Immature natural killer cell (primary cell): ENCODE measurements at places on chromosomes 5 and 9. TPM values are rescaled to one million over a fixed set of nuclear protein-coding genes. Genes with fewer than 3 reads are reported as not detected.

Gene RPP25L
- polyA plus RNA-seq, result 43.4 TPM

Gene CBY3
- 0.56 TPM for polyA plus RNA-seq

Gene FBXL7
- polyA plus RNA-seq, result not detected

Gene ELP1
- polyA plus RNA-seq, result 18.8 TPM

Gene RICTOR
- 7.4 TPM for polyA plus RNA-seq

Gene CAMK4
- polyA plus RNA-seq, result 1.8 TPM

Gene APBA1
- not detected for polyA plus RNA-seq

Gene CCNI2
- not detected for polyA plus RNA-seq

Gene GNA14
- polyA plus RNA-seq, result not detected

Gene ZNF367
- polyA plus RNA-seq, result 0.84 TPM

Gene OR5C1
- not detected for polyA plus RNA-seq

Gene GMCL2
- polyA plus RNA-seq, result not detected

Gene LCN15
- polyA plus RNA-seq, result not detected

Gene FOXD4L3
- polyA plus RNA-seq, result not detected

Gene LTC4S
- 5.8 TPM for polyA plus RNA-seq

Gene LHX6
- polyA plus RNA-seq, result not detected

Gene IFNA21
- not detected for polyA plus RNA-seq

Gene MARCHF3
- polyA plus RNA-seq, result 3.4 TPM

Gene MAMDC4
- 0.19 TPM for polyA plus RNA-seq

Gene KLHL3
- 3.4 TPM for polyA plus RNA-seq

Gene SLCO4C1
- polyA plus RNA-seq, result 12.1 TPM

Gene CDC42SE2
- polyA plus RNA-seq, result 342 TPM

Gene AMBP
- polyA plus RNA-seq, result not detected

Gene MEGF9
- polyA plus RNA-seq, result 10.0 TPM

Gene ACOT12
- polyA plus RNA-seq, result not detected

Gene ALDH1A1
- polyA plus RNA-seq, result not detected

Gene CDH9
- not detected for polyA plus RNA-seq

Gene SH3GL2
- polyA plus RNA-seq, result not detected

Gene VDAC1
- 107 TPM for polyA plus RNA-seq

Gene DNAH5
- polyA plus RNA-seq, result not detected

Gene ARID3C
- polyA plus RNA-seq, result not detected

Gene NDUFS6
- polyA plus RNA-seq, result 96.0 TPM

Gene TMEM174
- polyA plus RNA-seq, result not detected

Gene CHMP5
- polyA plus RNA-seq, result 66.2 TPM

Gene IL4
- polyA plus RNA-seq, result not detected

Gene NTRK2
- polyA plus RNA-seq, result not detected

Gene RANBP3L
- polyA plus RNA-seq, result not detected

Gene NUDT12
- 0.54 TPM for polyA plus RNA-seq

Gene FREM1
- not detected for polyA plus RNA-seq

Gene BSPRY
- 3.7 TPM for polyA plus RNA-seq

Gene PCDHGA10
- polyA plus RNA-seq, result not detected

Gene MGAT1
- polyA plus RNA-seq, result 220 TPM
